Activated effector memory CD4-positive, alpha-beta T cell treated with Interleukin-2 at 50 U/mL for 16 hours (primary cell): ENCODE measurements at places on chromosomes 5 and 9.

- DNase-seq: no peak
Measured at GRCh38 chr5:74429495-74429894, 211.0 kb downstream of the ENC1 start.

- no peak for DNase-seq
Measured at GRCh38 chr9:129208207-129209032, 30.4 kb upstream of the IER5L start.

DNA sequence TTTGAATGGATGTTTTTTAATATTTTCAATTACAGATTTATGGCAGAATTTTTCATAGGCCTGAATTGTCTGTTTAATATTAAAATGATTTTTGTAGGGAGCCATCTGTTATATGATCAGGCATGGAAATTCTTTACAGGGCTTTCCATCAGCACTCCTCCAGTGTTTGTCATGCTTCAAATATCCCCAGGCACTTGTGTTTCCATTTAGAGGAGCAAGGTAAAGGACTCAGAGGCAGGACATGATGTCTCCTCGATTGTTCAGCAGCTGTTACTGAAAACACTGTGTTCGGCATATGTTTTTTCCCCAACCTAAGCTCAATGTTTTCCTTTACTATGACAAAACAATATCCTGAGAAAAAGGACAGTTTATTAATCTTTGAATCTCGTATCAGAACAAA is 172.3 kb upstream of the RFX3 start:
- DNase-seq: no peak

GRCh38 chr9:82024908-82025307 is 36.3 kb downstream of the SPATA31D1 start:
- no peak for DNase-seq

GRCh38 chr9:22265534-22265933 is 181.1 kb upstream of the DMRTA1 start:
- DNase-seq: no peak

GRCh38 chr5:154642499-154643245 is 112.5 kb upstream of the LARP1 start:
- DNase-seq: no peak

GRCh38 chr9:18261181-18261580 is 212.8 kb upstream of the ADAMTSL1 start:
- DNase-seq: no peak

DNA sequence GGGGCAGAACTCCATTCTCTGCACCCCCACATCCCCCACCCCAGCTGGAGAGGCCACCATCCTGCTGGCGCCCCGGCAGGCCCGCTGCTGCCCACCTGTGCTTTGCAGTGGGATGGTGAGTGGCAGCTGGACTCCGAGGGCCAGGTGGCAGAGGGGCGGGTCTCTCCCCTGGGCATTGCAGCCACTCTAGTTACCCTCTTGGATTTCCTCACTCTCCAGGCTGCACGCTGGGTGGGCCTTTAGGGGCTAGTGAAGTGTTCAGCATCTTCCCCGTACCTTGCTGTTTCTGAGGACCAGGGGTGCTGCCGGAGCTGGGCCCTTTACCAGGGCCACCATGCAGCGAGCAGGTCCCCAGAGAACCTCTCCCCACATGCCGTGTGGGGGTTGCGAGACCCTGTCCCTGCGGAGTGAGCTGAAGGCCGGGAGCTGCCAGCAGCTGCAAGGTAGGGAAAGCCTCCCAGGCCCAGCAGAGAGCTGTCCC is 88.4 kb upstream of the SH3PXD2B start:
- DNase-seq: no peak
